ENCODE measurements at places on chromosomes 12 and 14.

DNA sequence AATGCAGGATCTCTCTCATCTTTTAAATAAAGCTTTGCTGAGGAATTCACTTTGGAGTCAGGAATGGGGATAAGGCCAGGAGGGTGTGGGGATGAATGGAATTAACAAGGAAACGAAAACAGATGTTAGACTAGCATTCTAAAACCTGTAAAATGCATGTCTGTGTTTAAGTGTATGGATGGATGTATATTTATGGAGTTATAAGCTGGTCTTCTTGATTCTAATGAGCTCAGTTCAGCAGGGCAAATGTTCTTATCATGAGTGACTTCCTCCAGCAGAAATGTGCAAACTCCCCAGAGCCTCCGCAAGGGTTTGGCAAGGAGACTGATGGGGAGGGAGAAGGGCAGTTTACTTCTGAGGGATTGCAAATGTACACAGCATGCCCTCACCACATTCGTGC is 149.1 kb downstream of the NTF3 start:
- no peak for DNase-seq

DNA sequence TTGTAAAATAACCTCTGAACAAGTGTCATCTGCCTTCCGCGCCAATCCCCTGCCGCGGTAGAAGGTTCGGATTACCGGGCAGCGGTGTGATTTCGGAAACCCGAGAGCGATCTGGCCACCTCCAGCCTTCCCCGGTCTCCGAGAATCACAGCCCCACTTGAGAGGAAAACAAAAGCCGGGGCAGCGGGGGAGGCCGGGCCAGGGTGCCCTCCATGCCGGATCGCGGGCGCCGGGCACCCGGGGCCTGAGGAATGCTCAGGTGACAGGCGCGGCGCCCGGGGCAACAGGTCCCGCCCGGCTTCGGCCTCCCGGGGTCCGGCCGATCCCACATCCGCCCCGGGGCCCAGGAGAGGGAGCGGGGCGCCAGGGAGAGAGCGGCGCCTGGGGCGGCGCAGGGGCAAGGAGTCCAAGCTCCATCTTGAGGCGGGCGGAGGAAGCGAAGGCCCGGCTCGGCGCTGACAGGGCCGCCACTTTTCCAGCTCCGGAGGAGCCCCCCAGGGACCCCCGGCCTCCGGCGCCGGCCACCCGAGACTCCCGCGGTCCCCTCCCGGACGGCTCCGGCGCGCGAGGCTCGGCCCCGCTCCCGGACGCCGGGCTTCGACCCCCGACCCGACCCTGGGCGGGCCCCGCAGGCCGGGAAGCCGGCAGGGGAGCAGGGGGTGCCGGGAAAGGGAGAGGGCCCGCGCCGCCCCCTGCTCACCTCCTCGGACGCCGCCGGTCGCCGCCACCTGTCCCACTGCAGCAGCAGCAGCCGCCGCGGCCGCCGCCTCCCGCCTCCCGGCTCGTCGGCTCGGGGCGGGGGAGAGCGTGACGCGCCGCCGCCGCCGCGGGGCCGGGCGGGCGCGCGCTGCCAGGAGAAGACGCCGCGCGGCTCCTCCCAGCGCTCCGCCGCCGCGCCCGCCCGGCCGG is at the start of gene CLIP1:
Gene CLIP1, minus strand, starts transcription at position 849 of the 909 bp plus-strand sequence. CDS start 42,217 bp downstream, outside the sequence.
- DNase-seq = peak; percentile 41

DNA sequence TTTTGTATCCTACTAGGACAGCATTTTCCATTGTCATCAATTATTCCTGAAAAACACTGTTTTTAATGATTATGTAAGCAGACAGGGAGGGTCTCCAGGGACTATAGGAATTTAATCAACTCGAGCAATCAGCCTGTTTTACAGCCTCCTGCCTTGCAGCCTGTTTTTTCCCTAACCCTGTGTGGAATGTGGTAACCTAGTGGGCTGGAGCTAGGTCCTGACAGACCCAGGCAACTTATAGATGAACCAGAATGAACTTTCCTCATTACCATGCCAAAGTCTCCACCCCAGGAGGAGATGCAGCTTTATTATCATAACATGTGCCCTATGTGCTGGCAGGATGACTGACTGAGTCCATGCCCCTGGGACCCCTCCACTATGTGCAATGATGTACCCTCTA is 375.1 kb downstream of the BMP4 start:
- no peak for DNase-seq

GRCh38 chr12:27396216-27396815 is 50.2 kb upstream of the SMCO2 start:
- no peak for DNase-seq

DNA sequence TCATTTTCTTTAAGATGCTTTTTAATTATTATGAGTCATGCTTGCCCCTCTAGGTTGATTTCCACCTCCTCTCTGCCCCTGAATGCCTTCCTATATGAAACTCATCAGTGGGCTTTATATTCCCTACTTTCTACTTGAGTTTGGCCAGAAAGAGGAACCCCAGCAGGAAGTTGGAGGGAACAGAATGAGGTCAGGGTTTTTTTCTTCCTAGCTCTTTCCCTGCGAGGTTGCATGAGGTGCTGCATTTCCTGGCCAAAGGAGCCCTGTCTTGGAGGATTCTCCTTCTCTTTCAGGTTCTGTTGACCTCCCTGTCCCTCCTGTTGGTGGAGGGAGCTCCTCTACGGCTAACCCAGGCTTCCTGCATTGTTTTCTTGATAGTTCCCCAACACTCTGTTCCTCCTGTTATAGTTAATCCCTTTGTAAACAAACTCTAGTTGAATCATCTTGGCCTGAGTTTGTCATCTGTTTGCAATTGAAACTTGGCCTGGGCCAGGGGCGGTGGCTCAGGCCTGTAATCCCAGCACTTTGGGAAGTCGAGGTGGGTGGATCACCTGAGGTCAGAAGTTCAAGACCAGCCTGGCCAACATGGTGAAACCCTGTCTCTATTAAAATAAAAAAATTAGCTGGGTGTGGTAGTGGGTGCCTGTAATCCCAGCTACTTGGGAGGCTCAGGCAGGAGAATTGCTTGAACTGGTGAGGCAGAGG is 15.3 kb upstream of the SPIC start:
- DNase-seq = no peak

GRCh38 chr14:59656473-59656872 is 79.9 kb upstream of the CCDC175 start:
- DNase-seq = no peak

DNA sequence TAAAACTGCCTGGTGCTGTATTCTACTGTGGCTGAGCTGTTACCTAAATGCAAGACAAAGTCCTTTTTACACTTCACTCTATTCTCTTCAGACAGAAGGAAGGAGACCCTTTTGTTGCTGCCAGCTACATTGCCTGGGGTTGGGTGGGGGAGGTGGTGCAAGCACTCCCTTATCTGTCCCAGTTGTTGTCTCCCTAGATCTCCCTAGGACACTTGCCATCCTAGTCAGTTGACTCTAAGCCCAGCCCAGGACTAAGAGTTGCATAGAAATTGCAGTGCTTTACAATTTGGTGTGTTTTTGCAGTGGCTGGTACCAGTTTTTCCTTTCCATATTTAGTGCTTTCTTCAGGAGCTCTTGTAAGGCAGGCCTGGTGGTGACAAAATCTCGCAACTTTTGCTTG is 35.1 kb downstream of the SCYL2 start:
- DNase-seq = no peak

DNA sequence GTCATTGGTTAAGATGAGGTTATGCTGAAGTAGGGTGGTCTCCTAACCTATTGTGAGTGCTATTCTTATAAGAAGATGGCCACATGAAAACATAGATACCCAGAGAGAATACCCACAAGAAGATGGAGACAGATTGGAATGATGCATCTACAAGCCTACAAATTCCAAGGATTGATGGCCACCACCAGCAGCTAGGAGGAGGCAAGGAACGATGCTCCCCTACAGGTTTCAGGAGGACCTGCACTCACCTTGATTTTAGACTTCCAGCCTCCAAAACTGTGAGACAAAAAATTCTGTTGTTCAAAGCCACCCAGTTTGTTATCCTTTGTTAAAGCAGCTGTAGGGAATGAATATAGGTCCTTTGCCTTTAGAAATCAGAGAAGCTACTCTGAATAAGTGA is 227.4 kb downstream of the NEDD1 start:
- DNase-seq = no peak

GRCh38 chr14:102080183-102081080 is 6.4 kb downstream of the HSP90AA1 start:
- no peak for DNase-seq

DNA sequence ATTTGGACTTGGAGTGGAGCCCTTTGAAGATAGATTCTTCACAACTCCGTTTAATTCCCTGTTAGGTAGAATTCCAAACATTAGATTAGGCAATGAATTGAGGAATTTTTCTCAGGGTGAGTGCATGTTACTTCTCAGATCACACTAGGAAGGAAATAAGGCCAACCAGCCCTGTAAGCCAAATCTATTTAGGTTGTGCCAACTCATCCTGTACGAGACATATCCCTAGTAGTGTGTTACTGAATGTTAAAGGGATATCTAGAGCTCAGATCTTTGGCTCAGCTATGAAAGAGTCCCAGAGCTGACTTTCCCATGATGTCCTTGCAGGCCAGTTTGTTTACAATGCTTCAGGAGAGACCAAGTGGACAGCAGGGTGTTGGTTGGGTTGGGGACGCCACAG is 45.6 kb downstream of the GPHB5 start:
- no peak for DNase-seq

GRCh38 chr14:26765768-26766520 is 168.1 kb upstream of the NOVA1 start:
- no peak for DNase-seq
